ENCODE measurements at places on chromosomes 12 and 14.

DNA sequence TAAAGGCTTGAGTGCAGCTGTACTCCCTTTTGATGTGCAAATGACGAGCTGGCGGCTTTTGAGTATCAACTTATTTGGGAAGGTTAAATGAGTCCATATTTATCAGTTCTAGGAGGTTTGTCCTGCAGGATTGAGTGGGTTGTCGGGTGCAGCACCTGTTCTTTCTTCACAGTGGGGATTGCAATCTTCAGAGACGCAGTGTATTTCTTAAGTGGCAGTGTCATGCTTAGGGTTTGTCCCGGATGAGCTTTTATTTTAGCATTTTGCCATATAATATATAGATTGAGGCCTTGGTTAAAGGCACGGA, 1.2 kb downstream of the FUT8 start:
- no peak for DNase-seq

DNA sequence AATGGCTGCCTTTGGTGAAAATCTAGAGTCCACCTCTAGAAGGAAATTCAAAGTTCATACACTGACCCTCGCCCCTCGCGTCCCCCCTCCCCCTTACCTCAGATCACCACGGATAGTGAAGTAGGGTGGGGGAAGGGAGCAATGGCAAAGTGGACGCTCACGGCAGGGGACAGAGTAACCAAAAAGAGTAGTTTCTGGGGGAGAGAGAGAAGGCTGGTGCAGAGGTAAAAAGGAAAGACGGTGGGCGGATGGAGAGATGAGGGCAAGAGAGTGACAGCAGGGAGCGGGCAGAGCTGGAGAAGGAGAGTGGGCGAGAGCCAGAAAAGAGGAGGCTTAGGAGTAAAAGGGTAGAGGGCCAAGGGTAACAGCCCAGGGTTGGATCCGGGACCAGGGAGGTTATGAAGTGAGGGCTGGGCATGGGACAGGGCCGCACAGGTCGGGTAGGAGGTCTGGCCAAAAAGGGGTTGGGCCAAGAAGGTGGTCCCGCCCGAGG, 423 bp downstream of the ALDH6A1 start:
- DNase-seq: no peak

GRCh38 chr12:121334513-121335343, 17.5 kb downstream of the ANAPC5 start:
- peak; percentile 22 for DNase-seq

- no peak for DNase-seq
These were observed 59.1 kb downstream of the ISCA2 start for GRCh38 chr14:74552623-74553022.

GRCh38 chr12:40261937-40262336, 37.1 kb downstream of the LRRK2 start:
- no peak for DNase-seq

- no peak for DNase-seq
These were observed 95.0 kb downstream of the RFLNA start for GRCh38 chr12:124389725-124390441.

- no peak for DNase-seq
These were observed 111.2 kb downstream of the TMTC1 start for GRCh38 chr12:29672580-29672979.

DNA sequence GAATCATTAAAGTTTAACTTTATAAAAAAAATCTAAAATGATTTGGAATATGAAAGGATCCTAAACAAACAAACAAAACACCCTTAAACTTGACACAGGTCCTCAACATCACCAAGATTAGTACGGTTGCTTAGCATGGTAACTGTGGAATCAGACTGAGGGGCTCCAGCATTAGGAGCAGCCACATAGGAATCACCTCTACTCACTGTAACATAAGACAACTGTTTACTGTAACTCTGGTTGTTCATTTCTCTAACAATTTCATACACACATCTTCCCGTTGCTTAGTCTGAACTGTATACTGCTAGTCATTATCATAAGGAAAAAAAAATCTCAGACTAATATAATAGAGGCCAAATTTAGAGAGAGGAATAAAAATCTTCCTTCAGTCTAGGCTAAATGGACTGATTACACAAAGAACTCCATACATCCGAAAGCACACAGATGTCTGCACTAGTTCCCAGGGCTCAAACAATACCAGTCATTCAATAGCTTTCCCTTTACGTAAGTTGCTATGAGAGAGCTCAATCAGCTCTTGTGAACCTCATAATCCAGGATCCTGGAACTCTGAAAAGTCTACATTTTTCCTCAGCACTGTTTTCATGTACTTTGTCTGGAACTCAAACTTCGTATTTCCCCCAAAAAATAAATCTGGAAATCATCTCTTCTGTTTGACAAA, 26.0 kb downstream of the LRP6 start:
- no peak for DNase-seq

- no peak for DNase-seq
These were observed 308.3 kb downstream of the DAD1 start for GRCh38 chr14:22280497-22281316.

DNA sequence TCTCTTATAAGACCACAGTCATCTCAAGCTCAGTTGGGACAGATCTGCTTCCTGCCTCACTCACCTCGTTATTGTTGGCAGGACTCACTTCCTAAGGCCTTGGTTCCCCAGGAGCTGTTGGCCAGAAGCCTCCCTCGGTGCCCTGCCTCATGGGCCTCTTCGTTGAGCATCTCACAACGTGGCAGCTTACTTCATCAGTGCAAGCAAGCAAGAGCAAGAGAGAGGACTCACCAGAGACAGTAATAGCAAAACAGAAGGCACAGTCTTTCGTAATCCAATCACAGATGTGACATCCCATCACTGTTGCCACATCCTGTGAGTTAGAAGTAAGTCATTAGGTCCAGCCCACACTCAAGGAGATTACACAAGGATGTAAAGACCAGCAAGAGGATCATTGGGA, 5.1 kb upstream of the NUMB start:
- DNase-seq: no peak

- no peak for DNase-seq
These were observed 271.6 kb upstream of the PLEKHG7 start for GRCh38 chr12:92431146-92431545.

DNA sequence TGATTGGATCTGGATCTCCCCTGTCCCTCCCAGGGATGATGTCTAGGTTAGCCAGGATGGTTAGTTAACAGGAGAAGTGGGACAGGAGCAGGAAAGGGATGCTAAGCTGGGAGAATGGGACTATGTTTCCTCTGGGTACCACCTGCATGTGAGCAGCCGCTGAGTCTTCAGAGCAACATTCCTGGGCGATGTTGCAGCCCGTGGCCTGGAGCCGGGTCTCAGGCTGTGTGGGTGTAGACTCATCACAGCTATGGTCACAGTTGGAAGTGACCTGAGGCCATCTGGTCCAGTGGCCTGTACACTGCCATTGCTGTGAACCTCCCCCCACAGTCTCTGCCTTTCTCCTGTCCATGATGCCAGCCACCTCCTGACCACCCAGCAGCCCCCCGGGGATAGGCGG, 422.6 kb downstream of the DPF3 start:
- DNase-seq: no peak

DNA sequence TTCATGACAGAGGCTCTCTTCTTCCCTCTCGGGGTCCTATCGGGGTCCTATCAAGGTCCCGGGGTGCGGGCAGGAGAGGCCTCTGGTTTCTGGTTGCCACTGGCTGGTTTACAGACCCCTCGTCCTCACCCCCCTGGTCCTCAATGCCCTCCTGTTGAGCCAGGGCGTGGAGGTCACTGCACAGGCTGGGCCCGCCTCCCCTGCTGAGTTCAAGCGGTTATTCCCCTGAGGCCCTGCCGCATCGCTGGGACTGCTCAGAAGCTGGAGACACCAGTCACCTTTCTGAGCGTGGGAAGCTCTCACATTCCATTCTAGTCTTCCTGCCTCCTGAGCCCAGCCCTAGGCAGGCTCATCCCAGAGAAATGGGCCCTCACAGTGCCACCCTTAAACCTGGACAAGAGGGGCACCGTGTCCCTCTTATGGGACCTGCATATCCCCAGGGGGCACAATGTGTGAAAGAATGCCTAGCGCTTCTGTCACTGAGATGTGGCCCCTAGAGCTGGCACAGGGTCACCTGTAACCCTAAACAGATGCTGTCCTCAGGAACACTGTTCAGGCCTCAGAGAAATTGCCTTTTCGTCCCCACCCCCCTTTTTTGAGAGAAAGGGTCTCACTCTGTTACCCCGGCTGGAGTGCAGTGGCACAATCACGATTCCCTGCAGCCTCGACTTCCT, 177.7 kb upstream of the RGS6 start:
- DNase-seq: no peak
